ENCODE measurements at places on chromosomes 16 and 17. TPM values are rescaled to one million over a fixed set of nuclear protein-coding genes. Genes with fewer than 3 reads are reported as not detected.

- DNase-seq, result no peak
Measured at GRCh38 chr17:13753771-13754170, 152.0 kb upstream of the HS3ST3A1 start.

- DNase-seq, result no peak
Measured at GRCh38 chr17:58556833-58557250, 42.4 kb upstream of the MTMR4 start.

DNA sequence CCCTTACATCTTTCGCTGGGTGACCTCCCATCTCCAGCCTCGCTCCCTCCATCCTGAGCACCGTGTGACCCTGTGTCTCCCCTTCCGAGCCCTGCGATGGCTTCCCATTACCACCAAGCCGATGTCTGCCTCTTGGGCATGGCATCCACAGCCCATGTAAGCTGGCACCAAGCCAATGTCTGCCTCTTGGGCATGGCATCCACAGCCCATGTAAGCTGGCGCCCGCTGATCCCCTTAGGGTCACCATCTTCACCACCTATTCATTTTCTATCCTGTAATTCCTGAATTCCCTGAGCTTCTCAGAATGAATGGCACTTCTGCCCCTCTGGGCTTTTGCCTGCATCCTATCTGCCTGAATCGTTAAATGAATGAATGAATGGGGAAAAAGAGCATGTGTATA, 478.2 kb upstream of the CCL2 start:
- DNase-seq, result no peak

DNA sequence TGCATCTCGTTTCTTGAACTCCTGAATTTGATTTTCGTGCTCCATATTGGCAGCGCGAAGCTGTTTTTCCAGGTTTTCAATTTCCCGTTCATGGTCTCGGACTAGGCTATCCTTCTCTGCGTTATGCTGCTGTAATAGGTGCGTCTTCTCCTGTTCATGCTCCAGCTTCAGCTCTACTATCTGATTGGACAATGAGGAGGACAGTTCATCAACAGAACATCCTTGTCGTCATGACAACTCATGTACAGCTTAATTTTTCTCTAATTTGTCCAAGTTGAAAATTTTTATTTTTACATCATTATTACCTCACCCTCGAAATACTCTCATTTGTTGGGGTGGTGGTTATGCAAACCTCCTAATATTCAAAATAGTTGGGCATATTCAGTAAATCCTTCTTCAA, 289.8 kb downstream of the CEP112 start:
- DNase-seq, result no peak

The KCNH6 gene
- not detected for total RNA-seq

The SPNS1 gene
- total RNA-seq, result 11.3 TPM
